AML-193 (cell line): ENCODE measurements at places on chromosomes 6 and 20.
A peak's percentile ranks its signal among the peaks of the same experiment; 100 is the strongest.

- no peak for DNase-seq
Measured at GRCh38 chr6:106773996-106774629, 144.7 kb downstream of the QRSL1 start.

DNA sequence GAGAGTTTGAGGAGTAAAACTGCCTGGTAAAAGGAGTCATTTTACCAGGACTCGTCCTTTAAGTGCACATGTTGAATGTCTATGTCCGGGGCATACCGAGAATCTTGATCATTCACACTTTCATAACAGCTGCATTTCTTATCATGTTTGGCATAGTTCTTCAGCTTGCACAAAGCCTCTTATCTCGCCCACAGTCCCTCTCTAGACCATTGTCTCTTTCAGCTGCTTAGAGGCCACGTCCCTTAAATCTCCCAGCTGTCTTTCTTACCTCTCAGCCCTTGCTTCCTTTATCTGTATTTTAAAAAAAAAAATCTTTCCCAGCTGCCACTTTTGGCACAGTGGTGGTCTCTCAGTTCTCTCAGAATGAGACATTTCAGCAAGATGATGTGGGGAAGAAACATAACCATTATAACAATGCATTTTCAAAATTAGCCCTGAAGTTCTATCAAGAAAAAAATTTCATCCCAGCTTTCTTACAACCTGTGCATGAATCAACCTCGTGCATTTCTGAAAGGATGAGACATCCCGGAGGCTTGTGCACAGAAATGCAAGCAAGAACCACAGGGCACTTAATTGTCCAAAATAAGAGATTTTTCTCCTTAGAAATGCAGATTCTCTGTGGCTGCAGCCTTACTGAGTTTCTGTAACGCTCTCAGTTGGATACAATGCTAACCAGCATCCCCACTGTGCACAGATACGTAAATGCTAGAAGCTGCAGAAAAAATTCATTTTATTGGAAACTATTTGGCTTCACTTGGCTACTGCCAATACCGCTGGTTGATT is 24.2 kb downstream of the RBM24 start:
- DNase-seq, result no peak

DNA sequence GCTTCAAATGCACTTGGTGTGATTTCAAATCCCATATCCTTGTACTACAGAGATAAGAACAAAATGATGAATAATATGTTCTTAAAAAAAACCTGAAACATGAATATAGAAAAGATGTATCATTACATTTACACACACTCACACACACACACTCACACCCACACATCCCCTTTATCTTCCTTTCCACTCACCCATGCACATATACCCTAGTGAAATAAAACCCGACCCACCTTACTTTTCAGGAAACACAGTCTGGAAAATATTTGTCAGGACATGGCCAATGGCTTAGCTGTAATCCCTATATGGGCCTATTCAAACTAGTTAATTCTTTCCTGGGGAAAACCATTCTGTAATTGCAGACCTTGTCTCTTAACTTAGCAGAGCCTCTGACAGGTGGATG is 60.8 kb upstream of the EDN1 start:
- no peak for DNase-seq

GRCh38 chr6:167797011-167797471 is 29.7 kb upstream of the AFDN start:
- no peak for DNase-seq

DNA sequence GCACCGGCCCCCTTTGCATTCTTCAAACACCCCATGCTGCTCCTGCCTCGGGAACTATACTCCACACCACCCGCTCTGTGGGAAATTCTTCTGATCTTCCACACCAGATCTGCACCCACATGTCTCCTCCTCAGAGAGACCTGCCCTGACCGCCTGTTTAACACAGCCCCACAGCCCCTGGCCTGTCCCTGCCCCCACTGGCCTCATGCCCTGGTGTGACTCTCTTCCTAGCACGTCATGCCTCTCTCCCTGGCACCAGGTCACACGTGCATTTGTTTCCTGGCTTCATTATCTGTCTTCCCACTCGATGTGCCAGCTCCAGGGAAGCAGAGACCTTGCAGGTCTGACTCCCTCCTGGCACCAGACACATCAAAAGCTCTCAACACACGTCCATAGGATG is 79.6 kb downstream of the ANKRD60 start:
- DNase-seq, result no peak

DNA sequence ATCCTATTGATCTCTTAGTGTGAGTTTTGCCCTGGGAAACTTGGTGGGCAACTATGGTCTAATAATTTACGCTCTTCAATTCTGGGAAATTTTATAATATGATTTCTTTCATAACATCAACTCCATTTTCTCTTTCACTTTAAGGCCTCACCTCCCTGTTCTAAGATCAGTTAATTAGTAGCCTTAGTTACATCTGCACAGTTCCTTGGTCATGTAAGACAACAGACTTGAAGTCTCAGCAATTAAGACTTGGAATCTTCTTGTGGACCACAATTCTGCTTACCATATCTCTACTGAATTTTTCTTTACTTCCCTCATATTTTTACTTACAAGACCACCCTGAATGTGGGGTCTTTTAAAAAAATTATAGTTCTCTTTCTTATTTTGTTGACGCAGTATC is 8.7 kb downstream of the ENPP3 start:
- no peak for DNase-seq

- no peak for DNase-seq
Measured at GRCh38 chr6:35544769-35545361, 32.2 kb upstream of the TULP1 start.

DNA sequence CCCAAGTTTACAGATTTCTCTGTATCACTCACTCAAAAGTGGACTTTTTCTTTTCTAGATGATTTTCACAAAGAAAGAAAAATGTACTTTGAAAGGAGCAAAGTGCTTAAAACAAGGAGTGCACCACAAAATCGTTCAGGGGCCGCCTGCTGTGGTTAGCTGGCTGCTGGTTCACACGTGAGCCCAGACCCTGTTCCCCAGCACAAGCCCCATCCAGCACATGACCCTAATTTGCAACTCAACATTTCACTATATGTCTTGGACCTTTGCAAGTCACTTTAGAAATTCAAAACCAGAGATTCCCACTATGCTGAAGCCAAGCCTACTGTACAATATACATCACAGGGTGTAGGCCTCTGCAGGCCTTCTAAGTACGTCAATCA is 95.5 kb upstream of the NHSL1 start:
- DNase-seq, result no peak

GRCh38 chr6:52385074-52385473 is 23.1 kb downstream of the PAQR8 start:
- no peak for DNase-seq

- no peak for DNase-seq
Measured at GRCh38 chr6:47456536-47456975, 21.0 kb upstream of the CD2AP start.

GRCh38 chr20:2626853-2627541 is 25.4 kb upstream of the NOP56 start:
- no peak for DNase-seq

DNA sequence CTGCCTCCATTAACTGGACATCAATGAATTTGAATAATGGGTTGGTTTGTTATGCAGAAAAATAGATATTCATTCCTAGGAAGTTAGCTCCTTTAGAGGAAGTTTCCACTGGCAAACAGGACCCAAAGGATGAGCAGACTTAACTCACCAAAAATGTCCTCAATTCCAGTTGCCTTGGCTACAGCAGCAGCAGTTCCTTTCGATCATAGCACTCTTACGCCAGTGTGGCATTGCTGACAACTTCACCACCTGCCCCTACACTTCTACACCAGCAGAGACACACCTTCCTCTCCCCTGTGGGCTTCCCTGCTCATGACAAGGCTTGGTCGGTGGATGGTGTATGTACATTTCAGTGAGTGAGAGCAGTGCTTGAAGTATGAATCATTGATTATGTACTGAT is 532.8 kb downstream of the QKI start:
- DNase-seq, result no peak

DNA sequence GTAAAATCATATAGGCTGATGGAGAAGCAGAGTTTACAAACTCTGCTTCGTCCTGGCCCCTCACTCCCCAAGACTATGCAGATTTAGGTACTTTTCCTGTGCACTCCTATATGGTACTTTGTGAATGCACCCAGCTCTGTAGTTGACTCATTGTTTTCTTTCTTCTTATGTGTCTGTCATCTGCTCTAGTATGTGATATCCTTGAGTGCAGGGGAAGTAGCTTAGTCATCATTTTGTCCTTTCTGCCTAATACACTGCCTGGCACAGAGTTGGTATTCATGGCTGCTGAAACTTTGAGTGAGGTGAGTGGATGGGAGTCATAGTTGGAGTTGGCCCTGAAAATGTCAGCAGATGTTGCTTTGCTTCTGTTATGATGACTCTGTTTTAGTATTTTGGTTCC is 222.6 kb downstream of the RNF144B start:
- DNase-seq, result no peak

GRCh38 chr6:37867756-37868446 is 48.4 kb downstream of the ZFAND3 start:
- no peak for DNase-seq

GRCh38 chr6:157304899-157305663 is 18.2 kb downstream of the TMEM242 start:
- DNase-seq, result peak; percentile 80

GRCh38 chr20:40414843-40415615 is 274.0 kb downstream of the MAFB start:
- no peak for DNase-seq

GRCh38 chr6:108274546-108274945 is 13.7 kb upstream of the SNX3 start:
- DNase-seq, result no peak

DNA sequence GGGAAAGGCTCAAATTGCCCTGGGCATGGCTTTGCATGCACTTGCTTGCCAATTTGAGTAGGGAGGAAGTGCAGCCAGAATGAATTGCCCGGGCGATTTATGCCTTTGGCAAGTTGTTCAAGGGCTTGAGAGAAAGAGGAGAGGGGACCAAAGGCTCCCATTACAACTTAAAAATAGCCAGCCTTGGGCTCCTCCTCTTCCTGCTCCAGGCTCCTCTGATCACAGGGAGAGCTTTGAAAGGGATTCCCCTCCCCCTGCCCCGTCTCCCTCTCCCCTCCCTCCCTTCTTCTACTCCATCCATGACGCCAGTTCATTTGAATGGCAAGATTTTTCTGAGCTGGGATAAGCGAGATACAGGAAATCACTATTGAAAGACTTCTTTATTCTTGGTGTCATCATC is 304.9 kb upstream of the JAG1 start:
- no peak for DNase-seq

DNA sequence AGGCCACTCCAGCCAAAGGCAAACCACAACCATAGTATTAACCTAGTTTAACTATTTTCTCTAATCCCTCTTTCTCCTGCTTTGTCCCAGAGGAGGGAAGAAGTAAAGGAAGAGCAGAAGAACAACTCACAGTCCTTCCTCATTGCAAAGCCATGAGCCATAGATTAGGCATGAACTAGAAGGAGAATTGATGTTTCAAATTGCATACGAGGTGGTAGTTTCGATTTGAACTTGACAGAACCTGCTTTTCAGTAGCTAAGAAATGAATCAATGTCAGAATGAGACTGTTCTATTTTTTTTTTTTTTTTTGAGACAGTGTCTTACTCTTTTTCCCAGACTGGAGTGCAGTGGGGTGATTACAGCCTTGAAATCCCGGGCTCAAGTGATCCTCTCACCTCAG is 48.3 kb downstream of the PROKR2 start:
- DNase-seq, result no peak

DNA sequence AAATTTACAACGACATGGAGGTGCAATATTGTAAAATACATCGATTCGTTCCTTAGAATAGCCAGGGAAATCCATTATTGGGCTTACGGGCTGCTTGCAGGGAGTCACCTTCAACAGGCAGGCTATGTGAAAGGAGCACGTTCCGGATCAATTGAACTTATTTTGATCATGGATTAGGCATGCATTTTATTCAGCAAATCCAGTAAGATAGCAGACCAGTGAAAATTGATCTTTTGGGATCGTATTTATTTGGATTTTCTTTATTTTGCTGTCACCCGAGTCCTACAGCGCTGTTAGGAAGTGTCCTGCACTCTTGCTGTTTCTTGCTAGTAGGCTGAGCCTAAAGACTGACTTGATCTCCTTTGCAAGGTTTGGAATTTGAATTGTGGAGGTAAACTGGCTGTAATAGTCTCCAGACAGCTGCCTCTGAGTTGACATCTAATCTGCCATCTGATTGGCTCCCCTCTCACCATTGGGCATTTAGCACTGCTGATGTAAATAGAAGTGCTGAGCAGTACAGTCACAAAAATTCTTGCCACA is 3.0 kb downstream of the ARID1B start:
- DNase-seq, result peak; percentile 92

- DNase-seq, result no peak
Measured at GRCh38 chr20:24779131-24779530, 169.9 kb upstream of the CST7 start.
